Stimulated activated CD4-positive, alpha-beta T cell treated with anti-CD3 and anti-CD28 coated beads, TNF-alpha, amount 100 ng/mL, for 4 hours (primary cell): ENCODE measurements at places on chromosomes 4 and X.

GRCh38 chr4:95798727-95799126 is 41.2 kb upstream of the PDHA2 start:
- DNase-seq, result no peak

- no peak for DNase-seq
Observed at GRCh38 chrX:16002185-16002584, 121.2 kb upstream of the GRPR start.

GRCh38 chr4:173307778-173308177 is 26.4 kb downstream of the HMGB2 start:
- DNase-seq, result no peak

GRCh38 chrX:102154218-102154860 is 1.4 kb downstream of the BEX5 start:
- no peak for DNase-seq

GRCh38 chr4:26238778-26239679 is 81.8 kb upstream of the RBPJ start:
- DNase-seq, result no peak

DNA sequence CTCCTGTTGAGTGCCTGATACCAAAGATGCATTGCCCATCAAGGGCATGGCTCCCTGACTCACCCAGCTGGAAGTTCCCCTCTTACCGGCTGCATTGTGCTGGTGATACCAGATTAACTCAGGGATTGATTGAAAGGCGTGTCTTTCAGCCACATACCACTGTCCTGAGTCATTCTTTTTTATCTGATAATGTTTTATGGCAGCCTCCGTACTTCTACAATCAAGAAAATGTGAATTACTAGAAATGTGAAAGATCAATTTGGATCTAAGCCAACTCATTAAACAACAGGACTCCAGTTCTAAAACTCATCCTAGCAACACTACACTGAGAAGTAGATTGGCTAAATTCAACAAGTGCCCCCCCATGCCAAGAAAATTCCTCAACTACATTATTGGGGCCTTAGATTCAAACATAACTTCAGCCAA is 40.0 kb downstream of the TXK start:
- no peak for DNase-seq

- DNase-seq, result no peak
Observed at GRCh38 chrX:17768997-17769396, 31.7 kb downstream of the SCML1 start.

DNA sequence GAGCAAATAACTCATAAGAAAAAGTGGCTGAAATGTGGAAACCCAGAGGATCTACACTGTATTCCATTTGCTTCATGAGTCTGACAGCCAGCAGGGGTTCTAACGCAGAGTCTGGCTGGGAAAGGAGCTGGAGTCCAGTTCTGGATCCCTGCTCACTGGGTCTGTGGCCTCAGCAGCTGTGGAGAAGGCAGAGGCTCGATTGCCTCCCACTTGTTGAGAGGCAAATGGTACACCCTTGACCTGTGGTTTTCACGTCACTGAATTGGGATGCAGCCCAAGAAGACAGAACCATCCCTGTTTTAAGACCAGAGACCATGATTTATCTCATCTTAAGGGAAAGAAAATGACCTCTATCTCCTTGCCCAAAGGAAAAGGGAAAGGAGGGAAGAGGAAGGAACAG is 147.0 kb upstream of the NOCT start:
- no peak for DNase-seq

GRCh38 chrX:118723376-118723775 is 4.0 kb upstream of the IL13RA1 start:
- no peak for DNase-seq

DNA sequence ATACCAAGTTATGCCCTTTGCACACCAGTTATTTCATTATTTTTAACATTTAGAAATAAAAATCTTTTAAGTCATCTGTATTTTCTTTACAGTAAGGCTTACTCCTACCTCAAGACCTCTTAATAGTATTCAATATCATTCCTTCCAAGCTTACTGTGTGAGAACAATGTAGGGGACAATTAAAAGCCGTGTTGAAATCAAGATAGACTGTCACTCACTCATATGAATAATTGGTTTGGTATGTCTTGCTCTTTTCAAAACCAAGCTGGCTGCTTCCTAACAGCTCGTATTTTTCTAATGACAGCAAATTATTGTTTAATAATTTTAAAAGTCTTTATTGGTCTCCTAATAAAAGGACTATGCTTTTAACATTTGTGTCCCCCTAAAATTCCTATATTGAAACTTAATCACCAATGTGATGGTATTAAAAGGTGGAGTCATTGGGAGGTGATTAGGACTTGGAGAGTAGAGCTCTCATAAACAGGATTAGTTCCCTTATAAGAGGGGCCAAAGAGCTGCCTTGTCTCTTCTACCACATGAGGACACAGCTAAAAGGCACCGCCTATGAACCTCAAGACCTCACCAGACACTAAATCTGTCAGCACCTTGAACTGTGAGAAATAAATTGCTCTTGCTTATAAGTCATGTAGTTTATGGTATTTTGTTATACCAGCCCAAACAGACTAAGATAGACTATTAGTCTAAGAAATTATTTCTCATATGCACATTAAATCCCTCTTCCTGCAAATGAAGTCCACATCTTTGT is 4.1 kb downstream of the ABCB7 start:
- no peak for DNase-seq

DNA sequence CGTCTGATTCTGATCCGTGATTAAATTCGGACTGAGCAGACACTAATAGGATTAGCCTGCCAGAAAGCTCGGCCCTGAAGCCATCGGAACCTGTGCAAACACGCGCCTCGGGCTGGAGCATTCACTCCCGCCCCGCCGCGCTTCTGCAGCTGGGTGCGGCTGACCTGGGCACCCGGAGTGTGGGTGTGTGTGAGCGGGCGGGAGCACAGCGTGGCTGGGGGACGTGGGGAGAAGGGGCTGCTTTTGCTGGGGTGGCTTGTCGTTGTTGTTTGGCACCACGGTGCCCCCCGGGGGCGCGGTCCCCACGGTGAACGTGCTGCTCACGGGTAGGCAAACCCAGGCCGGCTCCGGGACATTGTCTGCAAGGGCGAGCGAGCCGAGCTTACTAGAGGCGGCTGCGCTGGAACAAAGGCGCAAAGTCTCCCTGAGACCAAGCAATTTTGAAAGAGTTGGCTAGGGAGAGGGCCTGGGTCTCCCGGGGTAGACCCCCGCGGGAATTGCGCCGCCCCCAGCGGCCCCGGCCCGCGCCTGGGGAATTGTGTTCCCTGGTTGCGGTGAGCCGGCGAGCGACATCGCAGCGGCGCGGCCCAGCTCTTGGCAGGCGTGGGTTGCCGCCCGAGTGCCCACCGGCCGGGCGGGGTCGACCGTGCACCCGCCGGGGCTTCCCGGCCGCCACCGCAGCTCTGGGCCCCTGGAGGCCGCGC is 1.4 kb downstream of the MAMLD1 start:
- DNase-seq, result no peak

DNA sequence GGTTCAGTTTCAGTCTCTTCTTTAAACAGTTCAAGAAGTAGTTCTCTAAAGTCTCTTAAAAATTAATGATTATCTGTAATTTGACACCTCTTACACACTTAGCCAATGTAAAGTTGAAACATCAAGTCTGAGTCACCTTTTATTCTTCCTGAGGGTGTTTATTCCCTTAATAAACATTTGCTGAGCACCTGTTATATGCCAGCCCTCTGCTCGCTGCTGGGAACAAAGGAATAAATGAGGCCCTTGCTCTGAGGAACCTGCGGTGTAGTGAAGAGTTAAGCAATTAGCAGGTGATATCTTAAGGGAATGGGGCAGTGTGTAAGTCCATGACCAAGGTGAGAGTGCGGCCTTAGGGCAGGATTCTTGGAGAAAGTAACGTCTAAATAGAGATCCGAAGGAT is 5.2 kb upstream of the NDNF start:
- DNase-seq, result no peak

DNA sequence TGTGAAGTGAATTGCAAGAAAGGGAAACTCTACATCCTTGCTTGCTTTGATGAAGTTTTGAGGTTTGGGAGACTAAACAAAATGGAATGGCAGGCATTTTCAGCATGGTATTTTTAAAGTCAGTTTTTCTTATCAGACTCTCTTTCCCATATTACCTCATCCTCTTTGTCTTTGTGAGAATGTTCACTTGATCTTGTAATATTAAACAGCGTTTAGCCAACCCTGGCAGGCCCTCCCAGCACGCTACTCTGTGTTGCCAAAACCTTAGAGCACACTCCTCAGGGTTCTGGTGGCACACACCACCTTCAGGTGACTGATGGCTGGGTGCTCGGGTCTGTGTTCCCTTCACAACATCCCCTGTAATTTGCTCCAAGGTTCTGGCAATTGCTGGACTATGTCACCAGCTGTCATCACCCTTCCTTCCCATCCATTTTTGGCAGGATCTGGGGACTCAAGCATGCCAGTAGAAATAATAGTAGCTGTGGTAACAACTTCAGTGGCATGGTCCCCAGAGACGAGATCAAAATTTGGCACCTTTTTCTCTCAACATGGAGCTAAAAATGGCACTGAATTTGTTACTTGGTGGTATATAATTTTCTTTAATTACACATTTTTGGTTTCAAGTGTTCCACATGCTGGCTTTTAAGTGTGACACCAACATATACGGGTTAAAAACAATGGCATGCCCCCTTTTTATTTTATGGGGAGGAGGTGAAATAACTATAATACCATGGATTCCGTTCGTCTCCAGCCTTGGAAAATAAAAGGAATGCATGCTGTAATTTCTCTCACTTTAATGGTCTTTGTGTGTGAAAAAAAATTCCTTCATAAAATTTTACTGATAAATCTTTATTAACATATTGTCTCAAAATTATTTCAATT is 273.1 kb downstream of the DCTD start:
- DNase-seq, result no peak

GRCh38 chr4:165013691-165014090 is 18.1 kb upstream of the TRIM60 start:
- DNase-seq, result no peak

- DNase-seq, result no peak
Observed at GRCh38 chrX:10398215-10398614, 222.2 kb downstream of the MID1 start.

DNA sequence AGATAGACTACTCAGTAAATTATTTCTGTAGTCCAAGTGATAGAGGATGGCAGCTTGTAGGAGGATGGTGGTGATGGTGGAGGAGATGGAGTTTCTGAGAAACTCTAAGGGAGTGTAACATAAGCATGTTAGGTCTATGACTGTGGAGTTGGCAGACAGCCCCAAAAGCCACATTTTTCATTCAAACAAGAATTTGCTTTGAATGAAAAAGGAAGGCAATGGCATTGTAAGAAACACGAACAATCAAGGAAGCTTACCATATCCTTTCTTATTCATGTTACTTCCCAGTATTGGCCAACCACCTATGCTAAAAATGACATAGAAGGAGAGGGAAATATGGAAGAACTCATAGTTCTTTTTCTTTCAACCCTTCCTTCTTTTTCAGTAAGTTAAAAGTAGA is 18.7 kb upstream of the SEC24B start:
- no peak for DNase-seq

- DNase-seq, result no peak
Observed at GRCh38 chr4:184028561-184029374, 123.7 kb downstream of the STOX2 start.

DNA sequence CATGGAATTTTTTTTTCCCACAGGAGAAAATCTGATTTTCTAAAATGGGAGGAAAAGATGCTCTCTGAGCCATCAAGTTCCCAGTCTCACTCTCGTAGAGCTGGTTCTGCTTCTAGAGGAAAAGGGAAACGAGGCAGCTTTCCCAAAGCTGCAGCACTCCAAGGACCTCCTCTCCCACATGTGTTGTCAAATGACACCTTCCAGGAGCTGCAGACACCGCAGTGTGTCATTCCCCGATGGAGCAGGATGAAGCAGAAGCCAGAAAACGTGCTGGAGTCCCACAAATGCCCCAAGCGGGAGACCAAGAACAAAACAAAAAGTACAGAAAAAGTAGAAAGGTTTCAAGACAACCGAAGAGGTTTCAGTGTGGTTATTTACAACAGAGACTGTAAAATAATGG is 348.1 kb downstream of the ARHGAP10 start:
- DNase-seq, result no peak

GRCh38 chrX:119981286-119982070 is 37.9 kb upstream of the NKAP start:
- DNase-seq, result no peak

DNA sequence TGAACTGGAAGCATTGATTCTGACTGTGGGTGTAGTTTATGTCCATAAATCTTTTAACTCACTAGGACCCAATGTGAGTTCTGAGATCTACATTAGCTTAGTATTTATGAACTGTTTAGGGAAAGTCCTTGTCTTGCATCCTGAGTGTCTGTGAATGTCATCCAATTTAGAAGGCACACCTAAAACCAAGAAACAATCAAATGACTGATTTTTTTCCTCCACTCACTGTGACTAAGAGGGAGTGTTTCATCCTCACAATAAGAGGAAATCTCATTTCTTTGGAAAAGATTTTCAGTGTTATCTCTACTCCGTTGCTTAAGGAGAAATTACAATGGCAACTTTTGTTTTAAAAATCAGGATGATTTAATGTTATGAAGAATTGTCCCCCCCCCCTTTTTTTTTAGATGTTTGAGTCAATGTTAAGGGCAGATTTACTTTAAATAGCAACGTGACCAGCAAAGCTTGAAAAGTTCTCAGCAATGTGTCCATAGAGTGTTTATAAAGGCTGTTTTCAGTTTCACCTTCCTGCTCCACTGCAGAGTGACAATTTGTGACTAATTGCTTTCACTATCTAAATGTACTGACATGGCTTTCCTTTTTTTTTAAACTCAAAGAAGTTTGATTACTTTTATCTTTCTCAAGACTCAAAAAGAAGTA is 173.0 kb downstream of the SPCS3 start:
- DNase-seq, result no peak

- DNase-seq, result peak; percentile 33
Observed at GRCh38 chr4:8403173-8403753, 37.3 kb downstream of the ACOX3 start.

DNA sequence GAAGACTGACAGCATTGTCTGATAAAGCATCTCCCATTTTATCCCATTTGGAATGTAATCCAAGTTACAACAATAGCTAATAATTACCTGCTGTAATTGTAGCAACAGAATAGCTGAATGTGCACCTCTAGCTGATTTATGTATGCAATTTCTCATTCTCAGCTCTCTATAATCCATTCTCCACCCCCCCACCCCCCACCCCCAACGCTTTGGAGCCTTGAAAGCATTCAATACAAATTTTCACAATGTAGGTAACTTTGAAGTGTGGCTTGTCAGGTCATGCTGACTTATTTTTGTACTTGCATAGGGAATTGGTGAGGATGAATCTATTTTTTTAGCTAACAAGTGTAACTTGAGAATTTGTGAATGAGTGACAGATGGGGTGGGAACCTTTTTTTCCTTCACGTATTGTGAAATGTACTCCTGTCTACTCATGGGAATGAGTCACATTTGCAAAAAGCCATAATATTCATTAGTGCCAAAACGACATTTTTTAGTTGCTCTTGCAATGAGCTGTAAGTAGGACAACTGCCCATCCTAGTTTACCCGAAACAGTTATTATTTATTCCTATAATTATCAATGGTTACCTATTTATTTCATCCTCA is 159.3 kb downstream of the PALLD start:
- no peak for DNase-seq
